ENCODE measurements at places on chromosomes 12 and 14.

- no peak for DNase-seq
Measured at GRCh38 chr14:101808020-101808641, 46.6 kb downstream of the PPP2R5C start.

DNA sequence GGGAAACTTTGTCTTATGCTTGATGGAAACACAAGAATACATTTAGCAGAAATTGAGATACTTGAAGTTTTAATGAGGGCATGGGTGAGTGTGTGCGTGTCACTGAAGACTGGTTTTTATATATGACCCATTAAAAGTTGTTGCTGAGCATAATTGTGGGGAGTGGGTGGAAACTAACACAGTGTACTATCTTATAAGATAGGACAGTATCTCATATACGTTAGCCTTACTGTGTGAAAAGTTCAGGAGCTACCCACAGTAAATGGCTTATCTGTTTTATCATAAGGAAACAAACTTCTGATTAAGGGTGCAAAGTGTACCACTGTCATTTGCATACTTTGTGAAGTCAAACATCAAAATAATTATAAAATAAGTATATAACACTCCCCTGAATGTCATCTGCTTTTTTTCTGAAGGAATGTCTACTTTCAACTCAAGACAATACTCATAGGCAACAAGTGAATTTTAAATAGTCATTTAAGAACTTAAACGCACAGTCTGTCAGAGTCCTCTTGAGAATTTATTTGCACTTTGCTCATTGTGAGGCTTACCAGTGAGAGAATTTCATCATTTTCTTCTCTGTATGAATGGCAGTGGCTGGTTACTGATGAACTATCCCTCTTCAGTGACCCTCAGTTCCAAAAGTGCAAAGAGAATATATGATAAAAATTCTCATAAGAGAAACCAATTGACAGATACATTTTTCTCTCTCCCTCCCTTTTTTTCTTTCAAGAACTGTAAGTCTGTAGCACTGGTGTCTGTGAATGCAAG is 4.2 kb downstream of the PDE3A start:
- no peak for DNase-seq

GRCh38 chr12:84810611-84811010 is 102.0 kb downstream of the SLC6A15 start:
- DNase-seq = no peak

DNA sequence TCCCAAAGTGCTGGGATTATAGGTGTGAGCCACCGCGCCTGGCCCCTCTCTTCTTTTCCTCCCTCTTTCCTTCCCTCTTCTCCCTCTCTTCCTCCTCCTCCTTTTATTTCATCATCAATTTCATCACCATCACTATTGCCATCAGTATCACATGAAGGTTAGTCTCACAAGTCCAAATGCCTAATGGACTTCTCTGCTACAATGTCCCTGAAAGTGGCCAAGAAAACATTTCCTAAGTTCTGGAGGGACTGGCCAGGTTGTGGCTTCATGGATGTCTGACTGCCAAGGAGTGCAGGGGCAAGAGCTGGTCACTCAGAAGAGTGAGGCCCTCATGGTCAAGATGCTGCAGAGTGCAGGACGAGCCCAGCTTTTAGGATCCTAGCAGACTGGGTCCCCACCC is 97.6 kb downstream of the SYNE3 start:
- DNase-seq = no peak

DNA sequence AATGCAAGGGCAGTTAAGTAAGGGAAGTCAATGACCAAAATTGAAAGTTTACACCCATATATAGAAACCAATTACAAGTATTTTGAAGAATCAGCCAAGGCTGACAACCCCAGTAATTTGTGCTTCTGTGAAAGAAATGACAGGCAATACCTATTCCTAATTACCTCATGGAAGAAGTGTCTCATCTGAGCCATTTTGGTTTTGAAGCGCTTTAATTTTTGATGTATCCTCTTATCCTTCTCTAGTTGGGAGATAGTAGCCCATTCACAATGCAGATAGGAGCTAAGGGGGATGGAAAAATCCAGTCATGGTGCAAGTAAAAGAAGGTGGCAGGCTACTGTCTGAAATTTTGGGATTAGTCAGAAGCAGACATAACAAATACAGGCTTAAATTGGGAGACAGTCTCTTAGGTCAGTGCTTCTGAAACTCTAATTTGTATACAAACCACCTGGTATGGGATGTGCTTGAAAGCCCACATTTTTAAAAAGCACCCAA is 30.4 kb upstream of the SUPT16H start:
- DNase-seq = no peak

DNA sequence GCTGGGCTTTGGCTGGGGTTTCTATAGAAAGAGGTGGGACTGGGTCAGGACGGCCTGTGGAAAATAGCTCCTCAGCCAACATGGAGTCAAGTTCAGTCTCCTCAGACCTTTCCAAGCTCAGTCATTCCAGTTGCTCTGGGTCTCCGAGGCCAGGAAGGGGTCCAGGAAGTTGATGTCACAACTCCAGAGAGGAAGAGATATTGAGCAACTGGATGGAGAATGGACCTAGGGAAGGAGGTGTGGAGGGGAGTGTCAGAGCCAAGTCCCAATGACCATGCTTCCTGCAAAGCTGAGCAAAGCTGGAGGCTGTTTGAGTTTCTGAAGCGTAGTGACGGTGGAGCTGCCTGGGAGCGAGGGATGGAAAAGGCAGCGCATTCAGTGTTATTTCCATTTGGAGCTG is 86.1 kb downstream of the SLC24A4 start:
- DNase-seq = no peak

DNA sequence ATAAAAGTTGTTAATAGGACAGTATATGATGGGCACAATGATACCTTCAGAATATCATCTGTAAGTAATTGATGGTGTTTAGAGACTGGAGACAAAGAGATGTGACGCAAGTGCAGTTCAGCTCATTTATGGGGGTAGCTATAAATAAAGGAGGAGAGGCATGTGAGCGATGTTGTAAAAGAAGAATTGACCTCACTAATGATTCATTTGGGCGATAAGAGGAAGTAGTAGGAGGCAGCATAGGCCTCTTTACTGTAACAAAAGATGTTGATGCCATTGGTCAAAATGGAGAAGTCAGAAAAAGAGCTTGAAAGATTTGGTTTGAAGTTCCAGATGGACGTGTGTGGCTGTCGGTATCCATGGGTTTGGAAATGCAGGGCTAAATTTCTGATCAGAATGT is 70.0 kb downstream of the FLRT2 start:
- DNase-seq = no peak

GRCh38 chr12:195156-195555 is 18.8 kb downstream of the SLC6A12 start:
- no peak for DNase-seq

DNA sequence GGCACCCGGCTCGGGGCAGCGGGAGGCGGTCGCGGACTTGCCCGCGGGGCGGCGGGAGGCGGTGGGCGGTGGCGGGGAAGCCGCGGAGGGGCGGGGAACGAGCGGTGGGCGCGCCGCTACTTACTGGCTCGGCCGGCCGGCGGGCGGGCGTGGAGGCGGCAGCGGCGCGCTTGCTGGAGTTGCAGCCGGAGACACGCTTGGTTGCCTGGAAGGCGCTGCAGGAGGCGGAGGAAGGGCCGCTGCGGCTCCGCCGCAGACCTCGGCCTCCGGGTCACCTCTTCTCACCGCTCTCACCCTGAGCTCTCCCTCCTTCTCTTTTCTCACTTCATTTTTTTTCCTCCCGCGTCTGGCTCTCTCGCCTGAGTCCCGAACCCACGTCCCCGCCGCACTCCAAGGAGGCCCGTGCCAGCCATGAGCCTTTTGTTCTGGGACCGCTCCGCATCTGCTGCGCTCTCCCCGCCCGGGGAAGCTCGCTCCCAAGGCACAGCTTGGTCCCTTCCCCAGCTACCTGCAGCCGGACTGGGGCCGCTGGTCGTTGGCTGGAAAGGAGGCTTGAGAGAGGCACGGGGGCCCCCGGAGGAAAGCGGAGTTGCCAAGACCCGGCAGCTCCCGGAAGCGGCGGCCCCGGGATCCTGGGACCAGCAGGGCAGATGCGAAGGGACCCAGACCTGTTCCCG is 592 bp upstream of the KCNK10 start:
- no peak for DNase-seq

DNA sequence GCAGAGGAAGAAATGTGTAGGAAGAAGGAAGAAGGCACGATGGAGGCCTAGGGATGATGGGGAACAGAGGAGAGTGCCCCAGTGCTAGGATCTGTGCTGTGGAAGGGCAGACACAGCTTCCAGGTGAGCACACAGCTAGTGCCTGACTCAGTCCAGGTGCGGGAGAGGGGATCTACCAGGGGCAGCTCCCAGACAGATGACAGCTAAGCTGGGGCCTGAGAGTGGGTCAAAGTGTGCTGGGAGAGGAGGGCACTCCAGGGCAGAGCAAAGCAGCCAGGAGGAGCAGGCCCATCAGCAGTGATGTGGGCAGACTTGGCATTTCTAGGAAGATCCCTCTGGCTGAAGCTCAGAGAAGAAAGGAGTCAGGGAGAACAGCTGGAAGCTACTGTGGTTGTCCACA is 36.7 kb downstream of the LRTM2 start:
- DNase-seq = no peak

- DNase-seq = no peak
Measured at GRCh38 chr12:47312808-47313426, 233.2 kb upstream of the AMIGO2 start.

DNA sequence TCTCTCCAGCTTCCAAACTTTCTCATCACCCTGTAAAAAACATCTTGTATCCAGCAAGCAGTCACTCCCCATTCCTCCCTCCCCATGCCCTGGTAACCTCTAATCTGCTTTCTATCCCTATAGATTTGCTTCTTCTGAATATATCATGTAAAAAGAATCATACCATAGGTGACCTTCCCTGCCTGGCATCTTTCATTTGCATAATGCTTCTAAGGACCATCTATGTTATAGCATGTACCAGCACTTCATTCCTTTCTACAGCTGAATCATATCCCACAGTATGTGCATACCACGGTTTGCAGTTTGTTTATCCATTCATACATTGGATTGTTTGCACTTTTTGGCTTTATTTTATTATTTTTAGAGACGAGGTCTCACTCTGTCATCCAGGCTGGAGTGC is 22.9 kb upstream of the VPS37B start:
- DNase-seq = no peak

- no peak for DNase-seq
Measured at GRCh38 chr12:132216354-132216987, 72.2 kb downstream of the NOC4L start.

GRCh38 chr14:67151082-67151666 is 38.1 kb upstream of the GARIN2 start:
- DNase-seq = no peak

DNA sequence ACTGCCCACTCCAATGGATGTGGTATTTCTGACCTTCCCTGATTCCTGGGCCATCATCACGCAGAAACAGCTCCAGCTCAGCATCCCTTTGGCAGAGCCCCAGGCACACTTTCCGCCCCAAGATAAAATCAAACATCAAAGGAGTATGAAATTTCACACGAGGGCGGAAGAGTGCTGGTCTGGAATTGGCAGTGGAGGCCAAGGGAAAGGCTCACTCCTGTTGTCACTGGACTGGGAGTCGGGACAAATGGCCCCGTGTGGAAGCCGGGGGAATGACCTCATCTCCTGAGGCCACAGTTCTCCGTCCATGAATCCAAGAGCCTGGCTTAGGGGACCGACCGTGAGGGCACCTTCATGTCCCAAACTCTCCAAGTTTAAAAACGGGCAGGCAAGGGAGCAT is 40.9 kb downstream of the FZD10 start:
- no peak for DNase-seq

- DNase-seq = no peak
Measured at GRCh38 chr14:94545131-94545841, 16.0 kb upstream of the SERPINA4 start.

DNA sequence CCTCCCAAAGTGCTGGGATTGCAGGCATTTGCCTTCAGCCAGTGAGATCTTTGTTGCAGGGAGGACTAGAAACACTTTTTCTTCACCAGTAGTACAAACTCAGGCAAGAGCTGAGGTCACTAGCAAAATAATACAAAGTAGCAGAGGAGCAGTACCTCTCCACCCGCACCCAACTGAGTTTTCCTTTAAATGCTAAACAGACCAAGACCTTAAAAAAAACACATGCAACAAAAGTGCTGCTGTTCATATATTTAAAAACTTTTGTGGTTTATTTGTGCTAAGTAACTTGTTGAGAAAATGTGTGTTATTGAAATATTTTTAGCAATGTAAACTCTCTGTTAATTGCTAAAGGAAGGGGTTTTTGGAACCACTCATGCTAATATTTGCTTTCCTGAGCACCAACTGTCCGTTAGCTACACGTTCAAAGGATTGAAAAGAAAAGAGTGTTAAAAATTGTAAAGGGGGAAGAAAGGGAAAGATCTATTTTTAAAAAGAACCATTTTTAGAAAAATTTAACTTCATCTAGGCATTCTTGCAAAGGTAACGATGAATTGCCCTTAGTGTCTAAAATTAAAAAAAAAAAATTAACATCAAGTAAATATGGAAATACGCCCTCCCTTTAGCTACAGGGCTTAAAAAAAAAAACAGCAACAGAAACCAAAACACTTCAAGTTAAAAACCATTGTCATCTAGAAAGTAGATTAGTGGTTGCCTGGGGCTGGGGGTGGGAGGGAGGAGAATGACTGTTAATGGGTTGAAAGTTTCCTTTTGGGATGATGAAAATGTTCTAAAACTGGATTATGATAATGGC is 114.0 kb upstream of the KRAS start:
- DNase-seq = no peak

GRCh38 chr14:55530464-55530863 is 49.5 kb upstream of the KTN1 start:
- no peak for DNase-seq

- DNase-seq = no peak
Measured at GRCh38 chr12:106945261-106945851, 10.4 kb upstream of the TMEM263 start.

DNA sequence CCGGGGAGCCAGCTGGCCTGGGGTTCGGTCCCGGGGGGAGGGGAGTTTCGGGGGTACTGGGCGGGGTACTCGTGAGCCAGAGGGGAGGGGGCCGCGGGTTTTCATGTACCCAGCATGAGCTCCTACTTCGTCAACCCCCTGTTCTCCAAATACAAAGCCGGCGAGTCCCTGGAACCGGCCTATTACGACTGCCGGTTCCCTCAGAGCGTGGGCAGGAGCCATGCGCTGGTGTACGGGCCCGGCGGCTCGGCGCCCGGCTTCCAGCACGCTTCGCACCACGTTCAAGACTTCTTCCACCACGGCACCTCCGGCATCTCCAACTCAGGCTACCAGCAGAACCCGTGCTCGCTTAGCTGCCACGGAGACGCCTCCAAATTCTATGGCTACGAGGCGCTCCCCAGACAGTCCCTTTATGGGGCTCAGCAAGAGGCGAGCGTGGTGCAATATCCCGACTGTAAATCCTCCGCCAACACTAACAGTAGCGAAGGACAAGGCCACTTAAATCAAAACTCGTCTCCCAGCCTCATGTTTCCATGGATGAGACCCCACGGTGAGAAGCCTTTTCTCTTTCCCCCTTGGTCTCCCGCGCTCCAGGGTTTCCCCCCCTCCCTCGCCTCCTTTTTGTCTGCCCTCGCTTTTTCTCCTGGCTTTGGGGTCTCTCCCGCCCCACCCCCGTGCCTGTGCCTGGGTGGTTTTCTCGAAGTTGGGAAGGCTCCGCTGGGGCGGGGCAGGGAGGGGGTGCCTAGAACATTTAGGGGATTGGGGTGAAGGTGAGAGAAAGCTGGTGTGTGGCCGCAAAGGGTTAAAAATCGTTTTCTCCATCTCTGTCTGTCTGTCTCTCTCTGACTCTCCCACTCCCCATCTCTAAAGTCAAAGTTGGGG is 627 bp downstream of the HOXC8 start:
- no peak for DNase-seq

GRCh38 chr12:113766131-113766878 is 199.8 kb downstream of the RBM19 start:
- DNase-seq = no peak
